ENCODE measurements at places on chromosomes 6 and 20.
A peak's percentile ranks its signal among the peaks of the same experiment; 100 is the strongest.

GRCh38 chr6:1190366-1190765 lies 121.5 kb upstream of the FOXQ1 start:
- DNase-seq, result no peak

DNA sequence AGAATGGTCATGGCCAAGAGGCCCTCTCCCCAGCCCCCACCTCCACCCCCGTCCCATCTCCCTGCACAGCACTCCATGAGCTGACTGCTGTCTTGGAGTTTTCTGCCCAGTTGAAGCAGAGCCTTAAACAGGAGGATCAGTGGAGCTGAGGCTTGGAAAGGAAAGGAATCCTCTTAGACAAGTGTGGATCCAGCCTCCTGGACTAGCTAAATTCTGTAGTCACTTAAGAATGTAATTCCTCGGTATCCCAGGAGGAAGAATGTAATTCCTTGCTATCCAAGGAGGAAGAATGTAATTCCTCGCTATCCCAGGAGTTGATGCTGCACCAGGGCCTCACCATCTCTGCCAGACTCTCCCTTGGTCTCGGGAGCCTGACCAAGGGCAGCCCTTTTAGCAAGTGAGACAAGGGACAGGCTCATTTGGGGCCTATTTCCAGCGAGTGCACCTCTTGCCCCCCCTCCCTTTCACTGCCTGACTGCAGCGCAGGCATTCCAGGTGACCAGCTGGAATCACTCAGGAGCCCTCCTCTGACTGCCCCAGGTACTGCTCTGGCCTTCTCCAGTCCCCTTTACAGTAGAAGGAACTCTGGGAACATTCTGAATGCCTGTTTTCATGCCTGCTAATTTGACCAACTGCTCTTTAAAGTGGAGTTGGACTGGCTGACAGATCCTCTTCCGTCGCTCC lies 76.2 kb downstream of the TCP11 start:
- no peak for DNase-seq

DNA sequence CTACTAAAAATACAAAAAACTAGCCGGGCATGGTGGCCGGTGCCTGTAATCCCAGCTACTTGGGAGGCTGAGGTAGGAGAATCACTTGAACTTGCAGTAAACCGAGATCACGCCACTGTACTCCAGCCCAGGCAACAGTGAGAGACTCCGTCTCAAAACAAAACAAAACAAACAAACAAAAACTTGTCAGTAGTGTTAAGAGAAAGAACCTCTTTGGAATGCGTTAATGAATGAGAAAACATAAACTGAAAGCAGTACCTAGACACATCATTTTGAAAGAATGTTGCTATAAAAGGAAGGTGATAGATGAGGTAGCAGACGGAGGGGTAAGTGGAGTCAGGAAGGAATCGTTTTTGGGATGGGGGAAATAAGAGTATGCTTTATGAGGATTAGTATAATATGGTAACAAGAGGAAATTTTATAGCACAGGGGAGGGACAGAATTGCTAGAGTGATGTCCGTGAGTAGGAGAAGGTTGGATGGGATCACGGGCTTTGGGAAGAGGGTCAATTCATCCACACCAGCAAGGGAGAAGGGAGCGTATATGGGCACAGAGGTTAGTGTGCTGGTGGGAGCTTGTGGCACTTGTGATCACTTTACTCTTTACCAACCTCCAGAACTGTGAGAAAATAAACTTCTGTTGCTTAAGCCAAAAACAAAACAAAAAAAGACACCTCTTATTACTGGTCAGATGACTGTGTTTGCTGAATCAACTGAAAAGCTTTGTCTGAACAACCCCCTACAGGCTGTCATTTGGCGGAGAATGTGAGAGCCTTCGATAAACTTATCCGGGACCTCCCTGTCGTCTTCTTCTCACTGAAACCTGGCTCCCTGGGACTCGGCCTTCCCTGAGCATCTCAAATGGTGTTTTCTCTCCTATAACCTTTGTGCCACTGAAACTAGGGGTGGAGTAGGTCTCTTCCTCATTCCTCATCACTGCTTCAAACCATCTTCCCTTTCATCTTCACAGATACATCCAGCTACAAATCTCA lies 48.9 kb upstream of the TFAP2A start:
- no peak for DNase-seq

- DNase-seq, result no peak
Measured at GRCh38 chr6:87653074-87653962, 48.7 kb downstream of the AKIRIN2 start.

GRCh38 chr6:106870069-106870468 lies 104.5 kb downstream of the CD24 start:
- DNase-seq, result no peak

- no peak for DNase-seq
Measured at GRCh38 chr20:53073636-53074415, 101.7 kb downstream of the TSHZ2 start.

DNA sequence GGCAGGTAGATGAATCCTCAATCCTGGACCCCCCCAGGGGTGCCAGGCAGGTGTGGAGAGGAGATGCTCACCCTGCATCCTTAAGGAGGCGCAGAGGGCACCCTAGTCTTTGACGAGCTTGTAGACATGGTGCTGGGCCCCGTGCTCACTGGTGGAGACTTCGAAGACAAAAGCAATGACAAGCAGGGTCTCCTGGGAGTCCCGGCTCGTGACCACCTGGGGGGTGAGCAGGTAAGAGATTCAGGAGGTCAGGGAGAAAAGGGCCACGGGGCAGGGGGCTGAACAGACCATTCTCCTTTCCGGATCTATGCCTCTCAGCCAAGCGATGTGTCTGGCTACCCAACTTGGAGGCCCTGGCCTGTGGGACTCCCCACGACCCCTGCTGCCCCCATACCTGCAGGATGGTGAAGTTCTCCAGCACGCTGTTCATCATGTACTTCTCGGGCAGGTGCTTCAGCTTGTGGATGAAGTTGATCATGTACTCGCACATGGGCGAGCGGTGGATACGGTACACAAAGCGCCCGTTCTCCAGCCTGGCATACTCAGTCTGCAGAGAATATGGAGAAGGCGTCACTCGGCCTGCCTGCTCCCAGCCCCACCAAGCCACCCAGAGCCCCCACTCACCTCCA lies 6.9 kb downstream of the RPL10A start:
- DNase-seq, result no peak

- DNase-seq, result no peak
Measured at GRCh38 chr6:16857969-16858592, 96.8 kb upstream of the ATXN1 start.

DNA sequence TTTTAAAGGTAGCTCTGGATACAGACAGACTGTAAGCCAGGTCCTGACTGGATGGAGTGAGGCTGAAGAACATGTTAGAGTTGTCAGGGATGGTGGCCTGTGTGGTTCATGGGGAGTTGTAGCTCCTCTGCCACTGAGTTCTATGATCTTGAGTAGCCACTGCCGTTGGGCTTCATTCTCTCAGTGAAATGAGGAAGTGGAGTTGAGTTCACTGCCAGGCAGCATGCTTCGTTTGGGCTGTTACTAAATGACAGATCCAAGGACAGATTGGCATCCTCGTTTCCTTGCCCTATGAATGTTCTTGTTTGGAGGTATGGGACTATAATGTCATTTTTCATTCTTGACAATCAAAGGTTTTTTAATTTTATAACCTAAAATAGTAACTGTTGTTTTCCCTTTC lies 37.2 kb downstream of the SCAND1 start:
- DNase-seq, result no peak

- DNase-seq, result no peak
Measured at GRCh38 chr20:61705386-61706258, 360.1 kb downstream of the TAF4 start.

DNA sequence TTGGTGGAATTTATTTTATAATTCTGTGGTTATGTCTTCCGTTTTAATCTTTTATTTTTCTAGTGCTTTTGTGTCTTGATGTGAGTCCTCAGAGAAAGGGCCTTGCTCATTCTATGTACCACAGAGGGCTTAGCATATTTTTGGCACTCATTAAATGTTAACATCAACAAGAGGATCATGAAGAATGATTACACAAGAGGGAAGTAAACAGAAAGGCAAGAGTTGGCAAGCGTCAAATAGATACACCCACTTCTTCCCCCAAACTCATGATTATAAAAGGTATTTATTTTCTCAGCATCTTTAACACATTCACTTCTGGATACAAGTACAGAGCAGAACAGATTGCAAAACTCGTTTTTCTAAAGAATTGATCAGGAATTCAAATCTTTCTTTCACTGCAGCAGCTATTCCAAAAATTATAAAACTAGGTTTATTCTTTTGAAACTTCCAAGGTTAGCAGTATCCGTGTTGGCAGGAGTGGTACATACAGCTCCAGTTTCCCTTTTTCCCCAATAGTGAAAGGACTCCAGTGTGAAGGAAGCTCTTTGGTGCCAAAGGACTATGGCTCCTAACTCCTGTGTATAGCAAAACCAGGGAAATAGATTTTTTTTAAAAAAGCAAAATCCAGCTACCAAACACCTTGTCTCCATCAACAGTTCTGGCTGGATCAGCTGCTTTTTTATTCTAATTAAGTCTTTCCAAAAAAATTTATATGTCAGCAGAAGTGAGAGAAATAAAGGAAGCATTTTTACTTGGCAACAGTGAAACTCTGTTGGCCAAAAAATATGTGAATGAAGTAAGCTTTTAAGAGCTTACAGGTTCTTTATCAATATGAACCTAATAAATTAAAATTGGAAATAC lies 221.9 kb downstream of the ADGRG6 start:
- DNase-seq, result no peak

DNA sequence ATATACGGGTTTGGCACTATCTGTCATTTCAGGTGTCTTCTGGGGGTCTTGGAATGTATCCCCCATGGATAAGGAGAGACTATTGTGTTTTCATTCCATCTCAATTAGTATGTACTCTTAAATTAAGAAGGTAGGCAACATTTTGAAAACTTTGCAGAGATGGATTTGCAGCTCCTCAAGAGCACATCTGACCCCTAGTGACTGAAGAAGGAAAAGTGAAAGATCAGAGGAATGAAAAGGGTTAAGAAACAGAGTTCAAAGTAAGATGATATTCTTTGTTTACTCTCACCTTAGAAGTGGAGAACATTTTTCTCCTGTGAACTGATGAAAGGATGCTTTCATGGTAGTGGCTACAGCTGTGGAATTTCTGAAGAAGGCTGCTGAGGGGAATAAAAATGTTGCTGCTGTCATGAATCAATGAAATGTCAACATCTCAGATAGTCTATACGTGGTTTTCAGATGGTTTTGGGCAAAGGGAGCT lies 41.5 kb downstream of the SH3BGRL2 start:
- peak; percentile 18 for DNase-seq

DNA sequence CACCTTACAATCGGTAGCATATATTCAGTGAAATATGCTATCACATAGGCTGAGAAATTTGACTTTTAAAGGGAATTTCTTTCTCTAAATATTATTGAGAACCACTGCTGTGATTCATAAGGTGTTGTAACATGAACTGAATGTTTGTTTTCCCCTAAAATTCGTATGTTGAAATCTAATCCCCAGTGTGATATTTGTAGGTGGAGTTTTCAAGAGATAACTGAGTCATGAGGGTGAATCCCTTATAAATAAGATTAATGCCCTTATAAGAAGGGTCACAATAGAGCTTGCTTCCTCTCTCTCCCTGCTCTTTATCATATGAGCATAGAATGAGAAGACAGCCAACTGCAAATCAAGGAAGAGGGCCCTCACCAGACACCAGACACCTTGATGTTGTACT lies 64.8 kb downstream of the LMBRD1 start:
- DNase-seq, result no peak

DNA sequence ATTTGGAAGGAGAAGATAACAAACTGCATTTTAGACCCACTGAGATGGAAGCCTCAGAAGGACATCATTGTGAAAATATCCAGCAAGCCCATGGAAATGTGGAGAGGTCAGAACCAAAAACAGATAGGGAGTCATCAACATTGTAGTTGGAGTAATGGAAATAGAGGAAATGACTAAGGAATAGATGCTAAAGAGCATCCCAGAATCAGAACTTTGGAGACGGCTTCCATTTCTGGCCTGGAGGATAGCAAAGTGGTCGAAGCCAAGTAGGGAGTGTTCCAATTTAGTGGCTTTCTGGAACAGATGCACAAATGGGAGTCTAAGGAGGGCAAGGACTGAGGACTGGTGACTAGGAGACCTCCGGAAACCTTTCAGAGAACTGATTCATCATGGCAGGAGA lies 3.6 kb downstream of the BEND6 start:
- DNase-seq, result no peak

GRCh38 chr6:1946583-1946982 lies 298.8 kb downstream of the GMDS start:
- DNase-seq, result no peak

GRCh38 chr6:89597372-89597771 lies 41.2 kb downstream of the LYRM2 start:
- no peak for DNase-seq

DNA sequence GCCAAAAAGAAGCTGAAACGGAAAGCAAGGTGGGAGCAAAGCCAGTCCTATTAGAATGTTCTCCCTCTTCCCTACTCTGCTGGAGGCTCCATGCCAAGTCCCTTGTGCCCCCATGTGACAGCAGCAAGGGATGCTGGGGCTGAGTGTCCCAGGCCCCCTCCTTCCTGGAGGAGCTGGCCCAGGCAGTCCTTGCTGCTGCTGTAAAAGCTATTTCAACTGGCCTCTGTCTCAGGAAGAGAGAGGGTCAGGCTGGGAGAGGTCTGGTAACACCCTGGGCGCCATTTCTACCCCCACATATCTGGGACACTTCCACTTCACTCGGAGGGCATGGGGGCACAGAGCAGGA lies 25.0 kb downstream of the TTBK1 start:
- DNase-seq, result no peak
